Stimulated activated CD4-positive, alpha-beta T cell treated with anti-CD3 and anti-CD28 coated beads, TNF-alpha, amount 100 ng/mL, for 4 hours (primary cell): ENCODE measurements at places on chromosomes 4 and X.

DNA sequence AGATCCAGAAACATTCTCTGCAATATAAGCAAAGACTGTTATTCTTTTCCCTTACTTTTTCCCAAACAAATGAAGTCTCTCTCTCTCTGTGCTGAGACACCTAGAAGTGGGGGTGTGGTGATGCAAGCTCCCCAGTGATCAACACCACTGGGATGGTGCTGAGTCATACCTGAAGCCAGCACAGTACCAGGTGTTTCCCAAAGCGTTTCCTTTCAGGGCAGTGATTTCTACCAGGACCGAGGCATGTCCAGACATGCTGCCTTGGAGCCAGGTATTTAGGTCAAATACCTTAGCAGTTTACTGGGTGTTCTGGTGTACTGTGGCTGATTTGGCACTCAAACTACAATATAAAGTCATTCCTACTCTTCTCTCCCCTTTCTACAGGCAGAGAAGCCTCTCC is 726.5 kb downstream of the FAM133A start:
- no peak for DNase-seq

- DNase-seq = no peak
Observed at GRCh38 chrX:21408307-21408706, 34.1 kb downstream of the CNKSR2 start.

DNA sequence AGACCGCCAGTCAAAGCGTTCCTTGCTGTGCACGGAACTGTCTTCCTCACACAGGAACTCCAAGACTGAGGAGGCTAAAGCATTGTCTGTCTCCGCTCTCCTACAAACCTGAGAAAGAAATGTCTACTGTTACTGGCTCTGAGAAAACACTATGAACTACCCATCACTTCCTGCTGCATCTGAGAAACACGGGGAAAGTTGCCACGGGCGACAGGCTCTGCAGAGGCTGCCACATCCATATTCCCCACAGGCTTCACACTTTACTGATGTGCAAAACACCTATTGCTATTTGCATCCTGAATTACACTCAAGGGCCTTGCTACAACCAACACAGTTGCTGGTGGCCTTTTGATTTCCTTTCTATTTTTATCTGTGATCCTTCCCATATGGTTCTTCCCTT is 59.0 kb downstream of the AFAP1 start:
- DNase-seq = no peak

GRCh38 chr4:80420638-80421037 is 85.1 kb downstream of the CFAP299 start:
- DNase-seq = no peak

- no peak for DNase-seq
Observed at GRCh38 chr4:110610940-110611831, 11.7 kb downstream of the PITX2 start.

GRCh38 chr4:129899849-129900248 is 803.9 kb downstream of the C4orf33 start:
- DNase-seq = no peak

- DNase-seq = no peak
Observed at GRCh38 chr4:10026485-10026884, 5.2 kb upstream of the SLC2A9 start.

GRCh38 chr4:125582302-125582701 is 267.5 kb downstream of the FAT4 start:
- DNase-seq = no peak

GRCh38 chr4:41374490-41374889 is 117.8 kb downstream of the UCHL1 start:
- DNase-seq = no peak
